ENCODE measurements at places on chromosomes 4 and X.

- DNase-seq: no peak
These were observed 342.8 kb upstream of the F9 start for GRCh38 chrX:139187738-139188137.

DNA sequence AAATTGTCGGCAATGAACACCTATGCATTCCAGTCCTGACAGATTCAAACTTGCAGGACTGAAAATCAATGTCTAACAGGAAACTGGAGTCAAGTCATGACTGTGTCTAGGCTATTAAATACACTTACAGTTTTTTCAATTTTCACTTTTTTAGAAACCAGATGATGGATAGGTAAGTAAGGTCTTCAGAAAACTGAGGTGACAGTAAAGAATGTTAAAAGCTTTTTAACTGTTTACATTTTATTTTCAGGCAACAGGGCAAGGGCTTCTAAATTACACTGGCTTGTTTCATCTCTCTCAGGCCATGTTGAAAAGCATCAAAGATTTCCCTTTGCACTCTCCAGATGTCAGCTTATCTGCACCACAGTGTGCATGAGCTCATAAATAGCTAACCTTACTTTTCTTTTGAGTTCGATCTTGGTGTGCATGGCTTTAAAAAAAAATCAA is 65.2 kb downstream of the SEC24D start:
- no peak for DNase-seq

GRCh38 chr4:36243355-36244256 is 708 bp downstream of the ARAP2 start:
- no peak for DNase-seq

DNA sequence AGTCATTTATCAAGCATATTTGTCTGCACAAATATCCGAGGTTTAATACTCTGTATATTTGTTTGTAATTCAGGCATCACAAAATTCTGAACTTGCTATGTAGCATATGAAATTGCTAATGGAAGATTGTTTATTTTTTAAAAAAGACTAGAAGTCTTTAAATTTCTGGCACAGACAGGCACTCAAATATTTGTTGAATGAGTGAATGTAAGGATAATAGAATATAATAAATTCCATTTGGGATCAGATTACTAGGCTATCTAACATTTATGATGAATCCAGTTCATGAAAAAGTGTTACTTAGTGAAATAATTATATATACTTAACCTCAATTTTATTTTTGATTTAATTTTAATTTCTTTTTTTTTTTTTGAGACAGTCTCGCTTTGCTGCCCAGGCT is 30.4 kb upstream of the TEC start:
- no peak for DNase-seq

GRCh38 chr4:30721185-30722091 is 1.3 kb downstream of the PCDH7 start:
- no peak for DNase-seq

DNA sequence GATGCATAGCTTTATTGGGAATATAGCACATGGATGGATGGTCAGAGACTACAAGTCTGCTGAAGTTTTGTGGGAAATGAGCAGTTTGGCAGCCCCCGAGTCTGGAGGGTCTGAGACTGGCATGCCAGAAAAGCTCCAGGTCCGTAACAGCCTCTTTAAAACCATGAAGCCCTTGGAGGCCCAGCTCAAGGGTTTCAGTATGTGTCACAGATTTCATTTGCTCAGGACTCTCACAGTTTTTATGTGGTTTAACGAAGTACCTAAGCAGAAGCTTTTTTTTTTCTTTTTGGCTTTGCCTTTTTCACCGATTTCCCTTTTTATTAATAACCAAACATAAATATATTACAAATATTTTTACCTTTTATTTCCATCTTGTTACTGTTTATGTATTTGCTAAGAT is 30.6 kb upstream of the TMEM184C start:
- no peak for DNase-seq

All from urinary bladder (tissue), 4 donors.